Motor neuron (in vitro differentiated cells): ENCODE measurements at places on chromosomes 12 and 14.

GRCh38 chr12:124566161-124566996, 1.0 kb downstream of the NCOR2 start:
- ATAC-seq: peak; percentile 70

DNA sequence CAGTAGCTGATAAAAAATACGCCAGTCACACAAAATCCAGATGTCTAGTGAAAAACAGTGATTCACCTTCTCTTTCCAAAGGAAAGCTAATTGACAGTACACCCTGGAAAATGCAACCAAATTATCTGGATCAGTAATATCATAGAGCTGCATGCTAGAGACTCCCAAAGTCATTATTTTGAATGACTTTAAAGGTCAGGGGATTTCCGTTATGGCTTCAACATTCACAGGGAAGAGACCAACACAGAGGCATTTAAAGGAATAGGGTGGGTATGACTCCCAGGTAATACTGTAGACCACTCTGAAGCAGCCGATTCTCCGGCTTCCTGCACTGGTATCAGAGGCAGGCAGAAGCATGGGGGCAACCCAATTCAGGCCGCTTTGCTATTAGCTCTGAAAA, 190.4 kb downstream of the STXBP6 start:
- ATAC-seq: no peak

DNA sequence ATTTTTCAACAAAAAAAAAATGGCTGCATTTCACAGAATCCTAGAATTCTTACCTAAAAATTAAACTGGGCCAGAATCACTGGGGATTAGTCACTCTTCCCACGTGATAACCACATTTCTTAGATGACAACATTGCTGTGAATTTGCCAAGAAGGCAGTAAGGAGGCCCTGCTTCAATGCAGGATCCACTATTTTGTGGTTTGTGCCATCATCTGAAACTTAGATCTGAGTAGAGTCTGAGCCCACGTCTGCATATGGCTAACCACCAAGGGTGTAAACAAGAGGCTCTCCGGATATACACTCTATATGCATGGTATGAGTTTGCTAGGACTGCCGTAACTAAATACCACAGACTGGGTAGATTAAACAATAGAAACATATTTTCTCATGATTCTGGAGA, 24.4 kb upstream of the TBX5 start:
- peak; percentile 90 for ATAC-seq

DNA sequence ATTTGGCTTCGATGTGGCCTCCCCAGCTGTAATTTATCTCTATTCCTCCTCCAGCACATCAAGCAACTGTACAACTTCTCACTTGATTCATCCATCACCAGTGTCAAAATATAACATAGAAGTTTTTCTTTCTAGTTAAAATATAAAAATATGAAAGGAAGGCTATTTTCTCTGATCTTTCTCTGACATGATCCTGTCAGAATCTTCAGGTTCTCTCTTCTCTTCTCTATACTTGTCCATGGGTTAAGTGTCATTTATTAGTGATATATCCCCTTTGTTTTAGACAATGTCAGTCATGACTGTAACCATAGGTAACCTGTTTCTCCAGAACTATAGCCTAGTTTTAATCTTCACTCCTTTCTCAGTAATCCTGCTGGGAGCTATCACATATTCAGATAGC, 132.5 kb upstream of the G2E3 start:
- no peak for ATAC-seq

GRCh38 chr12:131390412-131391334, 320.2 kb upstream of the SFSWAP start:
- peak; percentile 52 for ATAC-seq

DNA sequence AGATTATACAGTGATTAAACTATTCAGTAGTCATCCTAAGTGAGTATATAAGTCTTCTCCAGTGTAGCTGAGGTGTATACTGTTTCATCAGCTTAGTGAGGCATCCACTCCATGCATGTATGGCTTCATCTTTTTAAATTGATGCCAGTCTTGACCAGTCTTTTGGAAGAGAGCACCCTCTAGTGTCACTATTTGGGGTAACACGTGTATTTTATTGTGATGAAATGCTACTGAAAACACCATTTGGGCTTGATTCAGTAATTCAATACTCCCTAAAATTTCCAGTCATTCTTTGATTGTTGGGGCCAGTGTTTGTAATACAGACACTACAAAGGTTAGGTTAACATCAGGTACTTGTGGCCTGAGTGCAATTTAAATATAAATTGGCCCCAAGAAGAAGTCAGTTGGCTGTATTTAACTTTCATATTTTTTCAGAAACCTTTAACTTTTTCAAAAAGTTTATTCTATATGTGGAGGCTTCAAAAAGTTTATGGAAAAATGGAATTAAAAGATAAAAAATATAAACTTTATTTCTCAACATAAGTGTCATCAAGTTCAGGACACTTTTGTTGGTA, 35.3 kb downstream of the MIPOL1 start:
- ATAC-seq: no peak

GRCh38 chr12:109863847-109864712, 16.3 kb downstream of the GLTP start:
- peak; percentile 28 for ATAC-seq

- ATAC-seq: no peak
These were observed 134.3 kb upstream of the DCN start for GRCh38 chr12:91316907-91317269.

- ATAC-seq: no peak
These were observed 255.3 kb downstream of the ANO2 start for GRCh38 chr12:5689773-5690172.

DNA sequence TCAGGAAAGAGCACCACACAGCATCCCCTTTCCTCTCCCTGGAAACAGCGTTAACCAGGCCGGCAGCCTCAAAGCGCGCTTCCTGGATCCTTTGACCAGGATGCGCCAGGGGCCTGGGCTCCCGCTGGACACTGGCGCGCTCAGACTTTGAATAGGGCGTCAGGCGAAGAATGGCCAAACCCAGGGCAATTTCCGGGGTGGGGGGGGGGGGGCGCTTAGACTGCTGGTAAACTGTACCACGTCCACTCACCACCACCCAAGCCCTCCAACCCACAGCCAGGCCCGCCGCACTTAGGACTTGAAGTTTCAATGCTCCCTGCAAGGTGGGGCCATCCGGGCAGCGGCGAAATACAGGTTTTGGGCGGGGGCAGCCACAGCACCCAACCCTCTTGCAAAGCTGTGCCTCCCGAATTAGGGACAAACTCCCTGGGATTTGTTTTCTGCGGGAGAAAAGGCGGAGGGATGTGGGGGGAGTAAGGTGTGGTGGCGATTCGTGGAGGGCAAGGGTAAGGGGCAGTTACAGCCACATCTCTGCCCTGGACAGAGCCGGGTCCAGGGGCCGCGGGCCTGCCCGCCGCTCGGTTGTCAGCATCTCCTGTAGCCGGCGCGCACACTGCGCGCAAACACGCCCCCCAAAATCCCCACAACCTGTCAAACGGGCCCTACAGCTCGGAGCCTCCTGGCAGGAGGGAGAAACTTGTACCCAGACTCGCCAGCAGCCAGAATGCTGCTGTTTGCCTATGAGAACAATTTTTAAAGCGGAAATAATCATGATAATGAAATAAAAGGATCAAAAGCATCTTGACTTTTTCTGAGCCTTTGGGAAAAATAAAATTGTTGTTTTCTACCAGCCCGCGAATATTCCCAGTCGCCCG, 958 bp downstream of the RTN1 start:
- peak; percentile 44 for ATAC-seq

DNA sequence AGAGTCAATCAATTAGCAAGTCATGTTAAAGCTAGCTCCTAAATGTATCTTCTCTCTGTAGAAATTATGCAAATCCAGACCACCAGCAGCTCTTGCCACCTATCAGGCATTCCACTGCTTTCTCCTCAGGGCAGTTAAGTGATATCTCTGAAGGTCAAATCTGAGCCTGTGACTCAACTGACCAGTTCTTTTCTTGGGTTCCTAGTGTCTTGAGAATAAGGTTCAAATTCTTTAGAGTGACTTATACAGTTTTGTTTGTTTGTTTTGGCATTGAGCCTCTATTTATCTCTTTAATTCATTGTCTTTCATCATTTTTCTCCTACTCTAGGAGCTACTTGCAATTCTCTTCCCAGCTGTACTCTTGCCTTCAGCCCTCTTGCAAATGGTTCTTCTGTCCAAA, 2.5 kb upstream of the LRIG3 start:
- ATAC-seq: no peak

- ATAC-seq: no peak
These were observed 1.6 kb downstream of the GDF11 start for GRCh38 chr12:55744340-55745030.

- ATAC-seq: no peak
These were observed 45.5 kb downstream of the RAD52 start for GRCh38 chr12:904010-904414.

DNA sequence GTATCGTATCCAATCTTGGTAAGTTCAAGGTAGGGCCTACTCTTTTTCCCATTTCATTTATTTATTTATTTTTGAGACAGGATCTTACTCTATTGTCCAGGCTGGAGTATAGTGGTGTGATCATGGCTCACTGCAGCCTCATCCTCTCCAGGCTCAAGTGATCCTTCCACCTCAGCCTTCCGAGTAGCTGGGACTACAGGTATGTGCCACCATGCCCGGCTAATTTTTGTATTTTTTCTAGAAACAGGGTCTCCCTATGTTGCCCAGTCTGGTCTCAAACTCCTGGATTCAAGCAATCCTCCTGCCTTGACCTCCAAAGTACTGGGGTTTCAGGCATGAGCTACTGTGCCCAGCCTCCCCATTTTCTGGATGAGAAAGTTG, 57.2 kb downstream of the CLMN start:
- ATAC-seq: no peak

- ATAC-seq: no peak
These were observed 208.9 kb downstream of the RGS6 start for GRCh38 chr14:72141084-72141483.

- ATAC-seq: no peak
These were observed 212.9 kb upstream of the CRY1 start for GRCh38 chr12:107306141-107306659.

DNA sequence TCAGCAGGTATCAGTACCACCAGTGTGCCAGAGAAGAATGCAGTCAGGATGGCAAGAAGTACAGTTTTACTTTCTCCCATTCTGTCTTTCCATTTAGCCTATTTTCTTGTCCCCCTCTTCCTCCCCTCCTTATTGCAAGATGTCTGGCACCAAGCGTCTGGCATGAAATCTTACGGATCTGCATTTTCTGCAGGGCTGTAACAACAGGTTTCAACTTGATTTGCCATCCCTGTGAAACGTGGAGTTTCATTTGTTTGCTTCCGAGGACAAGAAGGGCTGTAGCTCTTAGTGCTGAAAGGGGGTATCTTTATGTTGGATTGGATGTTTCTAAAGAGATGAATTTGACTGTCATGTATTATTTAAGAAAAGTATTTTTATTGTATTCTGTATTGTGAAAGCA, 1110.6 kb downstream of the BCL11B start:
- ATAC-seq: no peak

DNA sequence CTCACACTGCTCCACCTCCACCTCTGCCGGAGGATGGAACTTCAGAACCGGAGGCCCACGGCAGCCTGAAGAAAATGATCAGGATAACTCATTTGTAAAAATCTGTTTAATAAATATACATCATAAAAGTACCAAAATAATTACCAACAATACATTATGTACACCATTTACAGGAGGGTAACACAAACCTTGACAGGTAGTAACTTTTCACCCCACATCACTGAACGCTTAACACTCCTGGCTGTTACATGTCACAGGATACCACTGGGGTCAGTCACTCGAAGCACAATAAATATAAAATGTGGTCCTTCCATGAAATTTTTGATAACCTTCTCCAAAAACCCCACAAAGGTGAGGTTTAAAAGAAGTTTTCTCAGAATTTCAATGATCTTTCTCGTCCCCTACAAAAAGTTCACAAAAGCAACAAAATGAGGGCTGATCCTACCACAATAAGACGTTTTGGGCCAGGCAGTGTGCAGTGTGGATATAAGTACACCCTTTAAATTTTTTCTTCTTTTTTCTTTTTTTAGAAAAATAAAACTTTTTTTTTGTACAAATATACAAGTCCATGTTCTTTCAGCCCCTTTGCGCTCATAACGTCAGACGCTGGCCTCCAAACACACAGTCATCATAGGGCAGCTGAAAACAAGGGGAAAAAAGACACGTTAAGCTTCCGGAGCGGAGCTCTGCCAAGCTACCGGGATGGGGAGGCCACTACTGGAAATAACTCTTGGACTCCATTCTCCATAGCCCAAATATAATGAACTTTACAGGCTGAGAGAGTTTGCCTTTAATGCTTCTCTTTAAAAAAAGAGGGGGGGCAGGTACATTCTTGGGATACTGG, 2.9 kb downstream of the NFKBIA start:
- no peak for ATAC-seq

DNA sequence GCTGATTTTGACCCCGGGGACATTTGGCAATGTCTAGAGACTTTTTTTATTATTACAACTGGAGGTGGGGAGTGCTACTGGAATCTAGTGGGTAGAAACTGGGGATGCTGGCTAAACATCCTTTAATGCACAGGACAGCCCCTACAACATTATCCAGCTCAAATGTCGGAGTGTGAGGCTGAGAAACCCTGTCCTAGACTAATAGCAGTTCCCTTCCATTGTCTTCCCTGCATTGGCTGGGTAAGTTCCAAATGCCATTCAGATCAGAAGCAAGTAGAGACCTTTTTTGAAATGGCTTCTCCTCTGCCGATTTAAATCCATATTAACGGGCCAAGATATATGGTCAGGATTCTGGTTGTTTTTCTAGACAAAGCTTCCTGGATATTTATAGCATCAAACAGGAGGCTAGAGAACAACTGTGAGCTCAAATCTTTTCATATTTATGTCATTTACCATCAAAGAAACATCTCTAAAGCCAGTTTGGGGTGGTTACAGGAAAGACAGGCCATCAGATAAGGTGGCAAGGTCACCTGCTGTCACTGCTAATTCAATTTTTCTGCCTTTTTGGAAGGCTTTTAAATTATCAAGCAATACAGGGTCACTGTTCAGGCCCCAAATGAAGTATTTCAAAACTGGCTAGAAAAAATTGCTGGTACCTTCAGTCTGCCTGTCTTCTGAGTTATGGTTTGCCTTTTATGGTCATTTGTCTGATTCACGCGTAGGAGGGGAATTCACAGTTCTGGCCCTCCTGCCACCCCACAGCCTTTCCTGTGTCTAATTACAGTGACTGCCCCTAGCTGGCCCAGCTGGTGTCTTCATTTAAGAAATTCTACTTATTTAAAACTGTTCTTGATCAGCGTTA, 20.1 kb upstream of the AKAP5 start:
- ATAC-seq: peak; percentile 98

DNA sequence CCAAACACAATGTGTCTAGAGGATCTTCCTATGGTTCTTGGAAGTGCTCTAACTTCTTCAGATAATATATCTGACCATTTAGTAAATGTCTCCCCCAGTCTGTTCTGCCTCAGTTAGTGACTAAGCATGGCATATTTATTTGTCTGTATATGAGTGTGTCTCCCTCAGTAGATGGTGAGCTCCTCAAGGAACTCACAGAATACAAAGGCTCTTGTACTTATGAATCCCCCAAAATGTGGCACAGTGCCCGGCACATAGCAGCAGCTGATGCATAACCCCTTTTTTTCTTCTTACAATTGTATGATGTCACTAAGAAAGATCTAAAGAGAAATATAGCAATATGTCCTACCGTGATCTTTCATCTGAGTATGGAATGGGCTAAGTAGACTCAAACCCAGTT, 264.7 kb upstream of the PRICKLE1 start:
- ATAC-seq: no peak

- no peak for ATAC-seq
These were observed 3.8 kb upstream of the CCDC91 start for GRCh38 chr12:28186500-28186899.
